Stimulated activated naive CD4-positive, alpha-beta T cell treated with Interleukin-2 at 50 U/mL for 16 hours (primary cell): ENCODE measurements at places on chromosomes 3 and 15.

DNA sequence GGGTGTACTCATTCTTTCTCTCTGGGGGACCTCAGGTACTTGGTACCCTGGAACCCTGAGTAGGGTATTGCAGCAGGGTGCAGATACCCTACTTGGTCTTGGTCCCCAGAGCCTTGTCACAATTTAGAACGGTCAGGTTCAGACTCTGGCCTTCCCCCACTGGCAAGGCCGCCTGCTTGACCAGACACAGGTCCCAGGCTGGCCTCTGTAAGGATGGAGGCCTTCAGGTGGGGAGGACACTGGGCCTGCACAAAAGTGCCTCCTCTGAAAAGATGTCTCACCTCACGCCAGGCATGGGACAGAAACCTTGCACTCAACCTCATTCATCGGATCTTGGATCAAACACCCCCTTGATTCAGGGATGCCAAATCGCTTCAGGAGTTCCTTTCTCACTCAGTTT is 158.4 kb downstream of the KLF13 start:
- DNase-seq, result no peak

DNA sequence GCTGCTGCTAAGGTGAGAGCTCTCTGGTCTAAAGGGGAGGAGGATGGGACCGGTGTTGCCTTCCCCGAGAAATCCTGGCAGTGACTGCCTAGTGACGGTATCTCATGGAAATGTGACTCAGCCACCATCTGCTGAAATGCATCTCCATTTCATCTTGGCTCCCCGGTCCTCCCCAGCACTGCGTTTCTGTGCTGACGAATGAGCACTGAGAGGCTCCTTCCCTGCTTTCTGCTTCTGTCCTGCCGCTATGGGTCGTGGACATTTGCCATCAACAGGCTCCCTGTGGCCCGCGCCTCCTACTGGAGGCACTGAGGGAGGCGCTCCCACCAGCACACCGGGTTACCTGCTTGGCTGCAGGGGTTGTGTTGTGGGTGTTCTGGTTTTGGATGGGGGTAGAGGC is 13.5 kb upstream of the SEC13 start:
- DNase-seq, result no peak

DNA sequence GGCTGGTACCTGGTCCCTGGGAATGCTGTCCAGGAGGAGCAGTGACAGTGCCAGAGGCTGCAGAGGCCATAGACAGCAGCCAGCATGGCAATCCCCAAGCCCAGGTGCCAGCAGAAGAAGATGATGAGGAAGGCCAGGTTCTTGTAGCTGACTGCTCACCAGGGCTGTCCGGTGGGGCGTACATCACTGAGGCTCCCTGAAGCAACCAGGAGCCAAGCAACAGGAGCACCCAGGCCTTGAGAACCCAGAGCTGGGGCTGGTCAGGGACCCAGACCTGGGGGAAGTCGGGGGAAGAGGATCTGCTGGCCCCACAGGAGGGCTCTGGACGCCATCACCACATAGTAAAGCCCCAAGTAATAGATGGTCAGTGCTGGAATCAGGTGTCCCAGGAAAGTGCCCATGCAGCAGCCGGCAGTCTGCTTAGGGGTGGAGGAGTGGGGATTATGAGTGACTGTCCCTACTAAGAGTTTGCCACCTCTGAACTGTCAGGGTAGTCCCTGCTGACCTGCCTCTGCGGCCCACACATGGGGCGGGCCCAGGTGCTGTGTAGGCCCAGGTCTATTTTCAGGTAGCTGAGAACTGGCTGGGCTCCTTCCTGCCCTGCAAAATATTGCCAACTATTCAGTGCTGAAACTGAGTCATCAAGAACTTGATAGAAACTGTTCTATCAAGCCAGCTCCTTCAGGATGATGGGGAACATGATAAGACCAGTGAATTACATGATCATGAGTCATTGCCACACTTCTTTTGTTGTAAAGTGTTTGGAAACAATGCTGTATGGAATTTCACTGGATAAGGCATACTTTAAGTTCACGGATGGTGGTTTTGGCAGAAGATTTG is 68.7 kb downstream of the CHRD start:
- no peak for DNase-seq

DNA sequence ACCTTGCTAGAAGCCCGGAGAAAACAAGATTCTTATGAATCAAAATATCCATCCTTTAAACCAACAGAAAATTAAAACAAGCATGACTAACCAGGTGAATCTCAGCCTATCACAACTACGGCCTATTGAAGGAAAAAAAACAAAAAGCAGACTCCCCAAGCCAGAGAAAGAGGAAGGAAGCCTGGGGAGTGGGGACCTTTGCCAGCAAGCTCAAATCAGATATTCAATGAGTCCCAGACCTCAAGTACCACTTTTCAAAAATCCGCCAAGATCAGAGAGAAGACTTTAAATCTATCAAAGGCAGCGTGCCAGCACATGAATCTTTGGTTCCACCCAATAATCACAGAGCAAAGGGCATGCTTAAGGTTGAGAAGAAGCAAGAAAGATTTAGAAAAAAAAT is 253.8 kb downstream of the NTRK3 start:
- no peak for DNase-seq

DNA sequence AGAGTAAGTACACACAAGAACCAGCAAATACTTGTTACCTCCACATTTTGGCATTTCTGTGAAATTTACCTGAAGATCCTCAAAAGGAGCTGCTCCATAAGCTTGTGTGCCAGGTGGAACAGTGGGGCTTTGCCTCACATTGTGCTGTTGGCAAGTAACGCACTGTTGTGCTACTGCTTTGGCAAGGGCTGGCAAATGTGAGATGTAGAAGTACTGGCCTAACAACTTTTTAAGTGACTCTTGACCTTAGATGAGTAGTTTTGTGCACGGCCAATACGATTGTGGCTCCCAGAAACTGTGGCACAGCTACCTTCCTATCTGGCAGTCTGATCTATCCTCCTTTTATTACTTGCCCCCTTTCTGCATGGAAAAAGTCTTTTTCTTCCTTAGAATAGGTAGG is 337.0 kb downstream of the KCNH8 start:
- no peak for DNase-seq

GRCh38 chr15:31502541-31503229 is 176.1 kb downstream of the KLF13 start:
- no peak for DNase-seq

DNA sequence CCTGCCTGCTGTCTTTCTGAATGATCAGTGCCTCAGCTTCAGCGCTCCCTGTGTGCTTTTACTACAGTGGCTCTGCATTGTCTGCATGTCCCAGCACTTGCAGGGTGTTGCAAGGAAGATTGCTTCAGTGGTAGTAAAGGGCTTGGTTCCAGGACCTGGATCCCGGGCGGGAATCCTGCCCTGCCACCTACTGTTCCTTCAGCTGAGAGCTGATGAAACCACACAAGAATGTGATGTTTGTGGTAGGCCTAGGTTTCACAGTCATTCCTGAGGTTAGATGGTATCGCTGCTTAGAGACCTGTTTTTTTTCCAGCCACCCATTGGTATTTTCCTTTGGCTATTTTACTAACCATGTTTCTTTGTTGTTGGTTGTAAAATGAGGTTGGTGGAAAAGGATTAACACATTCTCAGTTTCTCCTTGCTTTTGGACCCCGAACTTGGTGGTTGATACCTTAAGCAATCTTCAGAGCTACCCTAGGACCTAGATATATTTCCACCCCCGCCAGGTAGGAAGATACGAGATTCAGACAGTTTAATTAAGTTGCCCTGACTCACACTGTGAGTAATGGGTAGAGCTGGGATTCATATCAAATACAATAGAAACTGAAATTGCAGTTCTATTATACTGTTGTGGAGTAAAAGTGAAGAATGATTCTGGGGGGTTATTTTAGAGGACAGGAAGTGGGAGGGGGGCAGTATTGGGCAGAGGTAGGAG is 11.4 kb downstream of the GPR87 start:
- no peak for DNase-seq

GRCh38 chr3:116367761-116368395 is 77.4 kb downstream of the LSAMP start:
- no peak for DNase-seq

- no peak for DNase-seq
Observed at GRCh38 chr15:48541341-48542278, 103.9 kb downstream of the FBN1 start.

DNA sequence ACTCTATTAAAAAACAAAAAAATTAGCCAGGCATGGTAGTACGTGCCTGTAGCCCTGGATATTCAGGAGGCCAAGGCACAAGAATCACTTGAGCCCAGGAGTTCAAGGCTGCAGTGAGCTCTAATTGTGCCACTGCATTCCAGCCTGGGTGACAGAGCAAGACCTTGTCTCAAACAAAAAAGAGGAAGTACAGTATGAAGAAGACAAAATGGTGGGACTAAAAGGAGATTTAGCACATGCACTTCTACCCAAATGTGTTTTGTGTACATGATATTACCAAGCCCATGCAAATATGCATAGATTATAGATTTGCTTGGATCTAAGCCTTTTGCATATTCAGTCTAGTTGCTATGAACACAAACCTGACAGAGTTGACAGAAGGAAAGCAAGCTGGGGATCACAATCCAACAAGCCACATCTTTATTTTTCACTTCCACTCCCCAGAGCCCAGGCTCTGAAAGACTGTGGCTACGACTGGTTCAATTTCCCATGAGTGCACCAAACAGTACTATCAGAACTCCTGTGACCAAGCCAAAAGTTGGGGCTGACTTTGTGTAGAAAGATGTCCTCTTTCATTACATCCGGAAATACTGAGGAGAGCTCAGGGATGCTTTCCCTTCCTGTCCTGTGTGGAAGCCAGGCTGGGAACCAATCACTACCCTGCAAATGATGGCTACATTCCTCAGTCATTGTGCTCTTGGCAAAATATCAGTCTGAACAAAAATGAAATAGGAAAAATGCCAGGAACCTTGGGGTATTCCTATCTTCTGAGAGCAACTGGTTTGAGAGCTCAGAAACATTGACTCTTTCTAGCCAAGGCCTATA is 49.4 kb downstream of the TGM4 start:
- DNase-seq, result no peak

DNA sequence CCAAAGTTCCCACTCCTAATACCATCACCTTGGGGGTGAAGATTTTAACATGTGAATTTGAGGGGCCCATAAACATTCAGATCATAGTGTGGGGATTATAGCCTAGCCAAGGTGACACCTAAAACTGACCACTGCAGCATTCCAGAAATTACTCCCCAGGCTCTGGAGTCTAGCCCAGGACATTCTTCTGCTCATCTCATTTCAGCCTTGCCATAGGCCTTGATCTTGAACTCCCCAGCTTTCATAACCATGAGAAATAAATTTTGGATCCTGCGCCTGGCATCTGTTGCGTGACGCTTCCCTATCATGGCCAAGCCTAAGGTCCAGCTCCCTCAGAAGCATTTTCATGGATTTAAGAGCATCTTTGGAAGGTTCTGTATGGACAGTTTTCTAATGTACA is 502.9 kb upstream of the THBS1 start:
- no peak for DNase-seq

DNA sequence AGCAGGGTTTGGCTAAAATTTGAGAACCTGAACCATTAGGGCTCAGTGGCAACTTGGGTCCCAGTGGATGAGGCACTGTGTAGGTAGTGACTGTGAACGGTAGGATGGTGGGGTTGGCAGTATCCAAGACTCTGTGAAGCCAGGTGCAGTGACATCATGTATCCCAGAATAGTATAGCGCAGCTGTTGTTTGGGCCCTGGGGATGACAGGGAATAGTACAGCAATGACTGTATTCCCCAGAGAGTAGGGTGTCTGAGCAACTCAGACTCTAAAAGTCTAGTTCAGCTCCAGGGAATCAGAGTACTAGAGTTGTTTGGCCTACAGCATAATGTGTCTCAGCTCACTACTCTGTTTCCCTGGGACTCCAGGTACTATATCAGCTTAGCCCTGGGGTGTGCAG is 20.7 kb upstream of the PPP2R3A start:
- DNase-seq, result no peak

DNA sequence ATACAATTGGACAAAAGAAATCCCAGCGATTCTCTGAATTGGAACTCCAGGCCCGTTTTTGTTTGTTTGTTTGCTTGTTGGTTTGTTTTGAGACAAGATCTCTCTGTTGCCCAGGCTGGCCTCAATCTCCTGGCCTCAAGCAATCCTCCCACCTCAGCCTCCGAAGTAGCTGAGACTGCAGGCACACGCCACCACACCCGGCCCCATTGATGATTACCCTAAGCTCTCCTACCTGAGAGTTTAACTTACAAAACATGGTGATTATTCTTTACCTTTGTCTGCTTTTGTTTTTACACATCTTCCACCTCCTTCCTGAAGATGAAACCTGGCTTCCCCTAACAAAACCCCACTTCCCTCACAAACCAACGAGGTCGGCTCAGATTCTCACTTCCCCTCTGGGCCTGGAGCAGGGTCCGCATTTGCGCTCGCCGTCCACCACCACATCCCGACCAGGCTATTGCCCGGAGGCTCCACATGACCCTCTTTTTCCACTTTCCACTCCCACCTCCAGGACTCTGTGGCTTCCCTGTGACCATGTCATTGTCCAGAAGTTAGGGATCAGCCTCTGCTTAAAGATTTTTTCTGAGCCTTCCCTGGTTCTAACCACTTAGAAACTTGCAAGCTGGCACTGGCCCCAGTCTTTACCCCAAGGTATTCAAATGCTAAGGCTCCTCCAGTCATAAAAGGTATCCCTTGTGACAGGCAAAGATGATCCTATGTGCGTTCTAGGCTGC is 14.8 kb downstream of the KLHL6 start:
- no peak for DNase-seq

- no peak for DNase-seq
Observed at GRCh38 chr3:53346514-53346913, 829 bp downstream of the DCP1A start.

DNA sequence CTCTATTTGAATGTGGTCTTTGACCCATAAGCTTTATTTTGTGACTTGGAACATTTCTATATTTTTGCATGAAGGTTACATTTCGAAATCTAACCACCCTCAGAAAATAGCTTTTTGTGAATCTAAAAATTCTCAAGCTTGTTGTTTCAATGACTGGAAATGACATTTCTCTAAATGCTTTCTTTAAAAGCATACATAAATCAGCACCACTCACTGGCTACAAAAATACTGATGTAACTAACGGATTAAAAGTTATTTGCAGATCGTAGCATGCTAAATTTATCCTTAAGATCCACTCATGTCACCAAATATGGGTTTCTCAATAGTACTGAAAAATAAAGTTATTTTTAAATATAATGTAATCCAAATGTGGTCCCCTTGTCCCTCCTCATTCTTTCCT is 55.2 kb upstream of the ACAN start:
- no peak for DNase-seq

DNA sequence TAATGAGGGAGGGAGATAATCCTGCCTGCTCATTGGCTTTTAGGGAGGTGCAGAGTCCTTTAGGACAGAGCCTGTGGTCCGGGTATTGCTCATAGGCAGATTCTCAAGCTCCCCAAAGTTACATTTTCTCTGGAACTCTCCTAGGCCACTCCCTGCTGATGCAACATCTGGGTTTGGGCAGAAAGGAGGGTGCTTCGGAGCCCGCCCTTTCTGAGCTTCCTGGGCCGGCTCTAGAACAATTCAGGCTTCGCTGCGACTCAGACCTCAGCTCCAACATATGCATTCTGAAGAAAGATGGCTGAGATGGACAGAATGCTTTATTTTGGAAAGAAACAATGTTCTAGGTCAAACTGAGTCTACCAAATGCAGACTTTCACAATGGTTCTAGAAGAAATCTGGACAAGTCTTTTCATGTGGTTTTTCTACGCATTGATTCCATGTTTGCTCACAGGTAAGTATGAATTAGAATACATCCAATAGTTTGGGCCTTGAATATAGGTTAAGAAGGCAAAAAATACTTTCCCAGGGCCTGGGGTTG is at the start of gene IL20RB:
IL20RB (plus strand) TSS at position 233 of the 538 bp plus-strand sequence; CDS start at position 364, 131 bp downstream.
- no peak for DNase-seq

- DNase-seq, result no peak
Observed at GRCh38 chr15:40982855-40983254, 29.6 kb downstream of the CHAC1 start.
